Smooth muscle cell of trachea (primary cell): ENCODE measurements at places on chromosomes 7 and 10. TPM values are rescaled to one million over a fixed set of nuclear protein-coding genes. Genes with fewer than 3 reads are reported as not detected.

Gene FAM25C
- not detected in 2 replicates for total RNA-seq

Gene PLXDC2
- total RNA-seq: 1.7 and 2.8 TPM in 2 replicates

Gene NODAL
- total RNA-seq: not detected in 2 replicates

Gene MYOF
- 263 and 350 TPM in 2 replicates for total RNA-seq

Gene RET
- total RNA-seq: 1.6 and 1.8 TPM in 2 replicates

Gene FRMPD2
- not detected in 2 replicates for total RNA-seq

Gene TSC22D4
- 24.9 and 35.6 TPM in 2 replicates for total RNA-seq
